ENCODE measurements at places on chromosomes 16 and 17. TPM values are rescaled to one million over a fixed set of nuclear protein-coding genes. Genes with fewer than 3 reads are reported as not detected.

Gene GNGT2
- 0.76 TPM for total RNA-seq

Gene CASKIN2
- total RNA-seq, result 41.6 TPM

Gene LRRC37B
- 2.5 TPM for total RNA-seq

Gene TNP2
- not detected for total RNA-seq

Gene HEATR9
- total RNA-seq, result not detected

Gene GLTPD2
- not detected for total RNA-seq

Gene PTX4
- total RNA-seq, result not detected

Gene TBC1D3E
- not detected for total RNA-seq

Gene TOX3
- total RNA-seq, result not detected

Gene ALOXE3
- total RNA-seq, result not detected

Gene SIRT7
- 3.6 TPM for total RNA-seq

Gene CBFA2T3
- 5.8 TPM for total RNA-seq

Gene EVPLL
- not detected for total RNA-seq

Gene PARD6A
- 2.6 TPM for total RNA-seq

GRCh38 chr17:60817192-60817591 is 139.5 kb downstream of the BCAS3 start:
- no peak for DNase-seq

DNA sequence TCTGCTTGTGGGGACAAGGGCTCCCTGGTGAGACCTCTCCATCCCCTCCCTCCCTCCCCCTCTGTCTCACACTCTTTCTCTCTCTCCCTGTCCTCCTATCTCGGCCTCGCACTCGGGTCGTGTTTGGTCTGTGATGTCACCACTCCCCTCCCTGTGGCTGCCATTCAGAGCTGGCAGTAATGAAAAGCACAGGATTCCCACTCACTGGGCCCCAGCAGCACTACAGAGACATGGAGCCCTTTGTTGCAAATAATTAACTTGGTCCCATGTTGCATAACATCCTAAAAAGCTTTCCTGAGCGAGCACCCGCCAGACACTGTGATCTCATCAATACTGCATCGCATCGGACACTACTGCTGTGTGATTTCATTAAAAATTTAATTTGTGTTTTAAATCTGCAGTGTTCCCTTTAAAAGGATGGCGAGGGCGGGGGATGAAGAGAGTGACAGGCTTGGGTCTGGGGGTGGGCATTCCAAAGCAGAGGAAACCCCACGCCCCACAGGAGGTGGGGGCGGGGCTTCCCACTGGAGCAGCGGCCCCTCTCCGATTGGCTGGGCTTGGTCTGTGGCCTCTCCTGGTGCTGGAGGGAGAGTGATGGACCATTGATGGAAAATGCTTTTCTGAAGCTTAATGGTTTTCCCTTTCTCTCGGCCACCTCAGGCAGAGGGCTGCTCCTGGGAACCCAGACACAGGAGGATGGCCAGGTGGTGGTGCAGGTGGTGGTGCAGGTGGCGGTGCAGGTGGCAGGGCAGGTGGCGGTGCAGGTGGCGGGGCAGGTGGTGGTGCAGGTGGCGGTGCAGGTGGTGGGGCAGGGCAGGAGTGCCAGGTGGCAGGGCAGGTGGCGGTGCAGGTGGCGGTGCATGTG is 15.3 kb upstream of the NPTX1 start:
- no peak for DNase-seq

GRCh38 chr17:66775271-66775670 is 59.6 kb upstream of the CACNG5 start:
- DNase-seq, result no peak

- DNase-seq, result no peak
Measured at GRCh38 chr16:57526498-57526897, 9.9 kb downstream of the CCDC102A start.

DNA sequence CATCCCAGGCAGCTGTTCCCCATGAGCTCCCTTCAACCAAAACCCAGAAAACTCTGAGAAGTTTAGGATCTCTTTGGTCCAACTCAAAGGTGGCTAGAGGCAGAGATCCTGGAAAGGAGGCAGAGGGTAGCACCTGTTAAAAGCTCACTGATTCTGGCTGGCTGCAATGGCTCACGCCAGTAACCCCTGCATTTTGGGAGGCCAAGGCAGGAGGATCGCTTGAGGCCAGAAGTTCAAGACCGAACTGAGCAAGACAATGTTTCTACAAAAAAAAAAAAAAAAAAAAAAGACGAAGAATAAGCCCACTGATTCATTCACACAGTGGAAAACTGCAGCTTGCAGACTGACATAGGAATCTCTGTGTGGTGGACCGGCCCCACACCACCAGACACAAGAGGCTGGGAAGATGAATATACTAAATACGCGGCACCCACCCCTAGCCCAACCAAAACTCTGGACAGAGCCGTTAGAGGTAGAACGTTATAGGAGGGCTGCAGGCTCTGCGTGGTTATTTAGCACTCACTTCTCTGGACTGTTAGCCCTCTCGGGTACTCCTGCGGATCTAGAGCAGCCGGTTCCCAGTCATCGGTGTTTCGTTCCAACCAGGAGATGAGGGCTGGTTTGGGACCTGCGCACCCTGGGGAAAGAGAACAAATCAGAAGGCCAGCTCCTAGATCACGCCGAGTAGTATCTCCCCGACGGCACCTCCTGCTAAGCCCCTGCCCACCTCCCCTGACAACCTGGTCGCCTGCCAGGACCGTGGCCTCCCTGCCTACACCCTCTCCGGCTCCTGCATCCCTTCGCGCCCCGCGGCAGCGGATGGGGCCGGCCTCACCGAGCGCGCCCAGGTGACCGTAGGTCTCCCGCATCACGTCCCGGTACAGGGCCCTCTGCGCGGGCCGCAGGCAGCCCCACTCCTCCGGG is 925 bp downstream of the ZNF689 start:
- peak; percentile 56 for DNase-seq

GRCh38 chr17:49219987-49220386 is 9.5 kb downstream of the ABI3 start:
- DNase-seq, result no peak

DNA sequence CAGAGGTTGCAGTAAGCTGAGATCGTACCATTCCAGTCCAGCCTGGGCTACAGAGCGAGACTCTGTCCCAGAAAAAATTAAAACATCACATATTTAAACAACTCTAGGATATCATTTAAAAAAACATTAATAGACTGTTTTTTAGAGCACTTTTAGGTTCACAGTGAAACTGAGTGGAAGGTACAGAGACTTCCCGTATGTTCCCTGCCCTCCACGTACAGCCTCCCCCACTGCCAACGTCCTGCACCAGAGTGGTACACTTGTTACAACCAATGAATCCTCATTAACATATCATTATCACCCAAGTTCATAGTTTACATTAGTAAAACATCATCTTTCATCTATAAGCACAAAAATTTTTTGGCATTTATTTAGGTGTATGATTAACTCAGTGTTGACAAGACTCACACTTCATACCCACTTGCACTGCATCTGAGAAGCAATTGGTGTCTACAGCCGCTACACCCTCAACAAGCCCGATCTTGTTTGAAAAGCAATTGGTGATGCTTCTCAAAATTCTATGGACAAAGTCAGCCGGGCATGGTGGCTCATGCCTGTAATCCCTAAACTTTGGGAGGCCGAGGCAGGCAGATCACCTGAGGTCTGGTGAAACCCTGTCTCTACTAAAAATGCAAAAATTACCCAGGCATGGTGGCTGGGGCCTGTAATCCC is 39.9 kb upstream of the STH start:
- DNase-seq, result no peak

- DNase-seq, result no peak
Measured at GRCh38 chr17:61314368-61315078, 85.1 kb upstream of the TBX2 start.

DNA sequence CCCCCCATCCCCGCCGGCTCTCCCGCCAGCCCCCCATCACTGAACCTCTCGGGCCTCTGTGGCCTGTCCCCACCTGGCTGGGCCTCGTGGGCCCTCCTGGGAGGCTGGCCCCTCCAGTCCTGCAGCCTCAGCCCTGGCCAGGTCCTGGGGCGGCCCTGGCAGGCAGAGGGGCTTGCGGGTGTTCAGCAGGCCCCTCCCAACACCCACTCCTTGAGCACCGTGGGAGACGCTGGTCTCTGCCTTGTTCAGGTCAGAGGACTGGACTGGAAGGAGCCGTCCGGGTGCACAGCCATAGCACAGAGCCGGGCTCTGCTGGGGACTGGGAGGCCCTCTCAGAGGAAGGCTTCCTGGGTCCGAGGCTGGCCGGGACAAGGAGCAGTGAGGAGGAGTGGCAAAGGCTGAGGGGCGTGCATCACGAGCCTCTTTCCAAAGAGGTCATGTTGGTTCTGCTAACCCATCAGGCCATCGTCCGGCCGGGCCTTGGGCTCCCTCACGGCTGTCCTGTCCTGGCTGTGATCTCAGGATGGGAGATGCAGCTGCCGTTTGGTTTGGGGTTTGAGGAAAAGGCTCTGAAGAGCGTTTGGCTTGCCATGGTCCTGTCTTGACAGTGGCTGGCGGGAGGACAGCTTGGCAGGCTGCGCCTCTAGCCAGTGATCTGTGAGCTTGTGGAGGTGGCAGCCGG is 6.3 kb upstream of the PABPN1L start:
- no peak for DNase-seq

- no peak for DNase-seq
Measured at GRCh38 chr17:7361906-7362305, 7.0 kb downstream of the TMEM95 start.

DNA sequence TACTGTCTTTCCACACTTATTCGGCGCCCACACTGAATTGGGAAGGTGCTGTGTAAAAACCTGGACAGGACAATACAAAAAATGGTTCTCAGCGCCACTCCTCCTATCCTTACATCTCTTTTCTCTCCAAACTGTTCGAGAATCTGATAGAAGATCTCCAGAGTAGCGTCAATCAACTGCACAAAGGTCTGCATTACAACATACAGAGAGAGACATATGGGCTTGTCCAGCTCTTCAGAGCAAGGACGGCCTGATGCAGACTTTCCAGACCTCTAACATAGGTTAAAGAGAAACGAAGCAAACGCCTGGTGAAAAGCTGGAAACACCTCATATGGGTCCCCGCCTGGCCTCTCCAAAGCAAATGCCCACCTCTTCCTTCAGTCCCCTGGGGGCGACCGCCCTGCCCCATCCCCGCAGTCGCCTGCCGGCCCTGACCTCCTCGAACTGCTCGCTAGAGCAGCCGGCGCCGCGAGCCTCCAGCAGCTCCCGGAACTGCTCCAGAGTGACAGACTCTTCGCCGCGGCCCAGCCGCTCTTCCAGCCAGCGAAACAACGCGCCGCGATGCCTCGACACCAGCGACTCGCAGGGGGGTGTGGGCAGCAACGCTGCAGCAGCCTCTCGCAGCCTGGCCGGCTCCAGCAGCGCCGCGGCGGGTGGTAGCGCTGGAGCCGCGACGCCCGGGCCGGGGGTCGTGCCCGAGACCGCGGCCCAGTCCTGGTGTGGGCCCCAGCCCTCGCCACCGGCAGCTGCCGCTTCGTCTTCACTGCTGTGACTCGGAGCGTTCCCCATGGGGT is 526 bp downstream of the ZZEF1 start:
- peak; percentile 43 for DNase-seq

GRCh38 chr16:12646490-12647274 is 157.0 kb downstream of the CPPED1 start:
- DNase-seq, result peak; percentile 27

- no peak for DNase-seq
Measured at GRCh38 chr17:33292981-33293867, at the start of gene ASIC2. ASIC2 (minus strand) TSS chr17:33293295.

DNA sequence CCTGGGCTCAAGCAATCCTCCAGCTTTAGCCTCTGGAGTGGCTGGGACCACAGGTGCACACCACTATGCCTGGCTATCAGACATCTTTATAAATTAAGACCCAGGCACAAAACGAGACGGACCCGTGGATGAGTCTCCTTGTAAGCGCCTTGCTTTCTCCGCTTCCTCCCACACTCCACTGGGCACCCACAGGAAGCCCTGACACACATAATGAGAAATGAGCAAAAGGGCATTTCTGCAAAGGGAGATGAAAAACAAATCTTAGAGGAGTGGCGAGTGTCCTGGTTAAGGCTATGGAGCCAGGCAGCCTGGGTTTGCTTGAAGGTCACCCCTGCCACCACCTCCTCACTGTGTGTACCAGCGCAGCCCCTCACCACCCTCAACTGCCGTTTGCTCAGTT is 56.3 kb downstream of the XYLT1 start:
- DNase-seq, result no peak

DNA sequence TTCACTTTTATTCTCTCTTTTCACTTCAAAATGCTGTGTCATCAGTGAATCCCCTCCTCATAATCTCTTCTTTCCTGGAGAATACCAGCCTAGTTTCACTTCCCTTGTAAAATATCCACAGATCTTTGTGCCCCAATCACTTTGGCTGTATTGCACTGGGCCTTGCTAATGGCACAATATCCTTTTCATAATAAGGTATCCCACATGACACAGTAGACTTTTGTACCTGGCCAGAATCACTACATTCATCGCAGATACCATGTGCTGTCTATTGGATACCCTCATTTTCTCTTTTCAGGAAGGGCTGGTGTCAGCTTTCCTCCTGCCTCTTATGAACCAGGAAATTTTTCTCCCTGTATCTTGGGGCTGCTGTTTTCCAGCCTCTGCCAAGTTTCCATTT is 25.7 kb upstream of the TOX3 start:
- DNase-seq, result no peak

GRCh38 chr17:83084214-83084613 is 4.8 kb downstream of the METRNL start:
- no peak for DNase-seq

All from heart left ventricle (tissue), 16 donors.